ENCODE measurements at places on chromosomes 12 and 14. TPM values are rescaled to one million over a fixed set of nuclear protein-coding genes. Genes with fewer than 3 reads are reported as not detected.

DNA sequence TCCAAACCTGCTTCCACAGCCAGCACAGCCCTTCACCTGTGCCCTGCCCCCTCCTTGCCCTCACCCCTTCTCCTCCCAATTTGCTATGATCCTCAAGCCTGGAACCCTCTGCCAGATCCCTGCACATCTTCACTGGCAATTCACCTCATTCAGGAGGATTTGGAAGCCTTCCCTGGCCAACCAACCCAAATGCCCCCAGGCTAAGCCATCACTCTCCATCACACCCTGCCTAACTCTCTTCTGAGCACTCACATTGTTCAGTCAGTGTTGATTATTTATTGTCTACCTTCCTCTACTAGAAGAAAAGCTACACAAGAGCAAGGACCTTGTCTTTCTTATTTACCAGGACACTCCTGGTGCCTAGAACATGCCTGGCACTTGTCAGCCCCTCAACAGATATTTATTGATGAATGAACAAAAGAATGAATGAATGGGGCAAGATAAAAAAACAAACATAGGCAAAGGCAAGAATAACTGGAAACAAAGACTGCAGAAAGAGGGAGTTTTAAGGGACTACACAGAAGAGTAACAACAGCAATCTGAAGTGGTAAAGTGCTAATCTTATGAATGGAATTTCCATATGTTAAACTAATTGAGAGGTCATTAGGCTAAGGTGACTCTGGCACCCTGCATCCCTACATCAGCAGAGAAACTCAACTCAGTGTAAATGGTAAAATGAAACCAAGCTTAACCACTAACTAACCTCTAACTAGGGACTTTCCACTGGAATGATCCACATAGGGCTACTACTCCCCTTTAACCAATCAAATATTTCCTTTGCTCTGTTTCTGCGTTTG lies 33.4 kb downstream of the TMTC1 start:
- DNase-seq = no peak

DNA sequence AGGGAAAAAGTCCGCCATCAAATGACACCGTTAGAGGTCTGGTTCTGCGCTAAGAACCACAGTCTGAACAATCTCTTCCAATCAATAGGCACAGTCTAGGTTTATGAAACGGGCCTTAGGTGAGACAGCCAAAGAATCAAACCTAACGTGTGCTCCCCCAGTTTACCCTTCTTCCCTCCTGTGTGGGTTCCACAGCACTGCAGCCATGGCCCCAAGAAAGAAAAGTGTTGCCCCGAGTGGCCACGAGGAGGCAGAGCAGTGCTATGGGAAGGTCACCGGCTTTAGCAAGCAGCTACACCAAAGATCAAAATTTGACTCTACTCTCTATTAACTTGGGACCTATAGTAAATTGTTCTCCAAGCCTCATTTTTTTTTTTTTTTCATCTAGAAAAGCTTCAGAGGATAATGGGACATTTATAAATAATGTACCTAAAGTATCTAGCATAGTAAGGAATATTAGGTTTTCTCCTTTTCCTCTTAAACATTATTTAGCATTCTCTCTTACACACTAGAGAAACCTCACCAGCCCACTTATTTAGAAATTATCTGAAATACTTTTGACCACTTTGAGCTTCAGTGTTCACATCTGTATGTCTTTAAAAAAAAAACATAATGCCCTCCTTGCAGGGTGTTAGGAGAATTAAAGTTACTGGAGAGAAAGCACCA lies 70.2 kb upstream of the GPHB5 start:
- peak; percentile 4 for DNase-seq

DNA sequence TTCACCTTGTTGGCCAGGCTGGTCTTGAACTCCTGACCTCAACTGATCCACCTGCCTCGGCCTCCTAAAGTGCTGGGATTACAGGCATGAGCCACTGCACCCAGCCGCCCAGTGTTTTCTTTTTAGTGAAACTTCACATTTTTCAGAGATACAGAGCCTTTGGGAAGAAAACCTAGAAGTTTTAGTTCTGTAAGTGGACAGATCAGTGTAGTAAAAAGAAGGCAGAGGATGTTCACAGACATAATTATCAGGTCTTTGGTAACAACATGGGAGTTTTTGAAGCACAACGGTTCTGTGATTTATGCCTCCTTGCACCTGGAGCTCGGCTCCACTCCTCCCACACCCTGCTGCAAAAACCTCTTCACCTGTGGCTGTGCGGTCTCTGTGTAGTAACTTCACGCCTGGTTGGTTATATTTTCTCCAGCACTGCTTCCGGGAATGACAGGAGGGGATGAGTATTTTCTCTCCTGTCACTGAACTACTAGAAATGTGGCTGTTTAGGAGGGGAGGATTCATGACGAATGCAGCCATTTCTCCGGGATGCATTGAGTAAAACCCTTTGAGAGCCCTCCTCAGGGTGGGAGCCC lies 67.0 kb downstream of the ARF6 start:
- no peak for DNase-seq

DNA sequence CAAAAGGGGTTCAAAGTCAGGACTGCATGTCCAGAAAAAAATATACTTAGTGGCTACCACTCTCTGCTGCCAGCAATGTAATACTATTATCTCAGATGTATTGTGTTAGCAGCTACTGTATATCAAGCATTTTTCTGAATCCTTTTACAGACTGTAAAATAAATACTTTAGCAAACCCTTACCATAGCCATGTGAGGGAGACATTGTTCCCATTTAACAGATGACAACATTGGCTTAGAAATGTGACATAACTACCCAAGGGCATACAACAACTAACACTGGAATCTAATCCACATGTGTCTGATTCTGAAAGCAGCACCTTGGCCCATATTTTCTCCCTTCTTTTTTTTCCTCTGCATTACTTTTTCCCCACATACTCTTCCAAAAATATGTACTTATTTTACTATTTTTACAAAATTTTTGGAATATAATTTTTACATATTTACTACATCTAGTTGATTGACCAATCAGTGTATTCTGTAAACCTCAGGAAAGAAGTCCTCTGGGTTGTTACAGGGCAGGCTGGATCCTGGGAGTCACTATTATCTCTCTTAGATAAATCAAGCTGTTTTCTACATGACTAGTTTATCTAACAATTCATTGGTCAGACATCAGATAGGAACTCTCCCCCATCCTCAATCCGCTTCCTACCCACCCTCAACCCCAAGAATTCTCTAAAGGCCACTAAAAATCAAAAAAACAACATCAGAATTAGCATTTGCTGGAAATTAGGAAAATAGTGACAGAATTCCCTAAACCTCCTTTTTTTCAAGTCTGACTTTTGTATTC lies 154.1 kb downstream of the BTG1 start:
- no peak for DNase-seq

GRCh38 chr12:82182601-82183190 lies 175.5 kb downstream of the CCDC59 start:
- DNase-seq = no peak

DNA sequence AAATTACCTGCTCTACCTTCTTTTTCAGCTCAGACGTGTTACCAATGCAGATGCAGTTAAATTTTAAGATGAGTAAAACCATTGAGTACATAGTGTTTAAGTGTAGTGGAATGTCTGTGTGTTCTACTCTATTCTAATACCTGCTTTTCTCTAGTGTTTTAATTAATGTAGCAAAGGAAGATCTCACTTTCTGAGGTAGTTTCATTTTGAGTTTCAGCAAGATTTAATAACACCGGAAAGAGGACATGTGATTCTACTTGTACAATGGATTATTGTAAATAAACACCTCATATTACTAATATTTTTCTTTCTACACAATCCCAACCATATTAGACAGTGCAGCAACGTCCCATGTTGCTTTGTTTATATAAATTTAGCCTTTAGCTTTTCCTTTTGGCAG lies 315.4 kb downstream of the RAD51B start:
- DNase-seq = no peak

DNA sequence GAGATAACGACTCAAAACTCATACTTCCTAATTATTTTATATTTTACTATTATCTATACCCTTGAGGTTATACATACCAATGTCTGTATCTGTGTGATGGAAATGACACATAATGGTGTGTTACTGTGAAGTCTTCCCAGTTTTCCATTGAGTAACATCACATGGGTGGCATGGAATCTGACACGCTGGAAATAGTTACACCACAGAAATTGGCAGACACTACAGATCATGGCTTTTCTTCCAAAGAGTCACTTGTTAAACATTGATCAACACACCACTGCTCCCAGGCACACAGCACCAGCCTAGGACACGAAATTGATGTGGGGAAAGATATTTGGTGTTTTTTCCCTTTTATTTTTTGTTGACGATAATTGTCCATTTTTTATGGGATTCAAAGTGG lies 33.0 kb upstream of the VWF start:
- no peak for DNase-seq

GRCh38 chr12:1655225-1655788 lies 26.3 kb downstream of the WNT5B start:
- DNase-seq = no peak

DNA sequence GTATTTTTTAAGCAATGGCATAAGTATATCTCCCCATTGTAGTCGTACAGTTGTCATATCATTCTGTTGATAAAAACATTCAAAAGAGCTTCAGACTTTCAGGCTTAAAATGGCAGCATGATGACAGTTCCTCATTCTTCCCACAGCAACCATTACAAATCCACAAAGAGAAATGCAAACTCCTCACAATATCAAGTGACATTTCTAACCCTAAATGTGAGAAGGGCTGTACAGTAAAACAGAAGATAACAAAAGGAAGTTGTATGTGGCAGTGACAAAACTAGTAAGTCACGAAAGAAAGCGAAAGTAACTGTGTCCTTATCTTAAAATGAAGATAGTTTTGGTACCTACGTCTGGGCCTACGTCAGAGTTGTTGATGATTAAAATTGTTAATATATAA lies 46.7 kb downstream of the GXYLT1 start:
- no peak for DNase-seq

GRCh38 chr12:108237272-108237671 lies 101.8 kb downstream of the CMKLR1 start:
- no peak for DNase-seq

DNA sequence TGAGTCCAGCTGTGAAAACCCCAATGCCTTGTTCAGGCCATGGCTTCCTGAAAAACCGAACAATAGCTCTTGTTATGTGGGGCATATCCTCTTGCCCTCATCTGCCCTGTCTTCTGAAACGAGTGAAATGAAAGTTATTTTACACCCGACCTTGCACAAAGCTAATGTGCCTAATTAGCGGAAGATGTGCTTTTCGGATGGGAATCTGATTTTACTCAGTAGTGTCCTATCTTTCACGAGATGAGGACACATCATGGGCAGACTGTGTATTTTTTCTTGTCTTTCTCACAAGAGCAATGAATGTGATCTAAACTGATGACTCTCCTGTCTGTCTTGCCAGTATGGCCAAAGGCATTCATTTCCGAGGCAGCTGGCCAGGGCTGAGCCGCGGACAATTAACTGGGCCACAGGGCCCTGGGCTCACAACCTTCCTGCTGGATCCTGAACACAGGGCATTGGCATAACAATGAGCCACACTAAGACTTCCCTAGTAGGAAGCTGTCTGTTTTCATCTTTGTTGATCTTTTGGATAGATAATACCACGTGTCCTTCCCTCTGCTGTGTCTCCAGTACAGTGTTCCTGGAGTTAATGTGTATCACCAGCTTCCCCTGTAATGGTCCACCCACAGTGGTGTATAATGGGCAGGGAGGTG lies 86.0 kb upstream of the HIF1A start:
- DNase-seq = no peak

DNA sequence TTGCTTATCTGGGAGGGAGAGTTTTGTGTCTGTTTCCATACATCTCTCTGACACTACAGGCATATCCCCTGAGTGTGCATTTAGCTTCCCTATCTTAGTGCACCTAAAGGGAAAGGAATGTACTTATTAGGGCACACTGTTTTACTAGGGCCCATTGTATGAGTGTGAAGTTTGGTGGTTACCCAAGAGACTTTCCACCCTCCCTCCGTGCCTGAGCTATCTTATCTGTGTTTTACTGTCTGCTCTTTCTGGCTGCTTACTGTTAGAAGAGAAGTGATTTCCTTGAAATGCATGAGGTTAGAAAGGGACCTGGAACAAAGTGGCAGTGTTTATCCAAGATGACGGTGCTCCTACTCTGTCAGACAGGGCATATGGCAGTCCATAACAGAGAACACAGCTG lies 8.5 kb upstream of the SVOP start:
- DNase-seq = no peak

- no peak for DNase-seq
These were observed 364.5 kb downstream of the PDZRN4 start for GRCh38 chr12:41552588-41552987.

DNA sequence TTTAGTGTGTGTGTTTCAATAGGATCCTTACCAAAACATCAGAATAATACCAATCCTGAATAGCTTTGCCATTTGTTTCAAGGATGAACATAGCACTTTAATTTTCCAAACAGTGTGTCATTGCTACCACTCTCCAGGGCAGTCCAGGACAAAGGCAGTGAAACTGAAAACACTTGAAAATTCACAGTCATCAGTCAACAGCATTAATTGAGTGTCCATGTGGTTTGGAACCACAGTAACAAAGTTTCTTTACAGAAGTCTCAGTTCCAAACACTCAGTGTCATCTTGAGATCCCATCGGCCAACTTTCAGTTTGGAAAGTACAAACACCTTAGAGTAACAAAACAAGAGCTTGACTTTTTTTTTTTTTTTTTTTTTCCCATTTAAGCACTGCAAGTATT lies 228.4 kb upstream of the SOX5 start:
- no peak for DNase-seq

DNA sequence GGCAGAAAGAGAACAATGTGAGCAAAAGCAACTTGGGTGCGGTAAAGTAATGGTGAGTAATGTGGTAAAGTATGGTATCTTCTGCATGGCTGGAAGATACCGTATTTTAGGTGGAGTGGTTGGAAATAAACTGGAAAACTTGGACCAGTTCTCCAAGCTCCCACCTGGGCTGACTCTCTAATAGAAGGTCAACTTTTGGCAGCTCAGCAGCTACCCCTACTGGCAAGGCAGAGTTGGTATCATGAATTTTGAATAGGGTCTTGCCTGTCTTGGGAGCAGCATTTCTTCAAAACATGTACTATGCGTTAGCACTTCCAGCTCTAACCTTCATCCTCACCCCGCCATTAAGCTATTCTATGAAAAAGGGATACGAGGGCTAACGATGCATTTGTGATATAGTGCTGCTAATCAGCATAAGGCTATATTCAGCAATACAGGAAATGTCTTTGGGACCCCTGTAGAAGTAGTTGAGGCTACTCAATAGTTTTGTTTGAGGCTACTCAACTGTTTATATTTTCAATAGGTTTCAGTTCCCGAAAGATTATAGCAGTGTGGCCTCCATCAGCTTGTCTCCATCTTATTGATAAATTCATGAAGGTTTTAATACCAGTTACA lies 276.3 kb upstream of the FAR2 start:
- peak; percentile 19 for DNase-seq

- DNase-seq = peak; percentile 85
These were observed 165.7 kb downstream of the CAND1 start for GRCh38 chr12:67434671-67435370.

- peak; percentile 49 for DNase-seq
These were observed 1.8 kb upstream of the CCDC198 start for GRCh38 chr14:57495416-57495815.

Gene CCDC38
- not detected for total RNA-seq

Gene FAM90A1
- total RNA-seq = 0.23 TPM

Gene PRKD1
- total RNA-seq = 4.5 TPM

Gene NID2
- total RNA-seq = 13.5 TPM
